ENCODE measurements at places on chromosomes 12 and 14.
A peak's percentile ranks its signal among the peaks of the same experiment; 100 is the strongest.

DNA sequence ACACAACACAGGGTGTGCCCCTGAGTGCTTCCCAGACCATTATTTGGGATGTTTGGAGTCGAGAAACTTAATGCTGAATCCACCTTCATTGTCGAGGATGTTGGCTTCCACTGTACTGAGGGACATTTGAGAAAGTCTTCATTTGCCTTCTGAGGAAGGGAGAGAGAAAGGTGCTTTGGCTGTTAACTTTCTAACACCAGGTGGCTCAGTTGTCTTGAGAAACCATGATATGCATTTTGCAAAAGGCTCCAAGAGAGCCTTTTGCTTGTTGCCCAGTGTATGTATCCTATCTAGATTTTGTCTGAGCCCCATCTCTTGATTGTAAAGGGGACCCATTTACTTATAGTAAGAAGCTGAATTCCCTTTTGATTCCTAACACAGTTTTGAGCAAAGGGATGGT, 28.6 kb upstream of the NRXN3 start:
- no peak for DNase-seq

GRCh38 chr14:23306412-23307145, at the start of gene BCL2L2:
Gene BCL2L2 (plus strand): TSS chr14:23306833. CDS start chr14:23307768, 935 bp downstream.
- DNase-seq = peak; percentile 96

DNA sequence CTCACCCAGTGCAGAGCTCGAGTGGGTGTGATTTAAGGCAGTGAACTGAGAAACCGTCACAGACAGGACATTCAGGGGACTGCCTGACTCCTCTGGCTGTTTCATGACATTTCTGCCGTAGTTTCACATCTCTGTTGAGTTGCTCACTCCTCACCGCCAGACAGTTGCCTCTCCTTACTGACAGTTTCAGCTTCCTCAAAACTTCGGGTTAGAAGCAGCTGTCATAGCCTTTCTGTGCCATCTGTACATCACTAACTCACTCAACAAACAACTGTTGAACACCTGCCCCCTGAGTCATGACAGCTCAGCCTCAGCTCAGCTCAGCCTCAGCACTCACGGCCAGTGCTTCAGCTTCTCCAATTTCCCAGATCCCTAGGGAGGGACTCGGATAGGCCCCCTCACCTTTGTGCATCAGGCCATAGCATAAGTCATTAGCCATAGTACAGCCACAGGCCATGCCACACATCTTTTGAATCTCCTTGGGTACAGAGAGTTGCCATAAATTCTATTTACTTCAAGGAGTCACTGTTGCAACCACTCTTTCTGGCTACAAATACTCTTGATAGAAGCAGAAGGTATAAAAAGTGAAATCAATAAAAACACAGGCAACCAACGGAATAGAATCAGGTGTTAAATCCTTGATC, 6.2 kb upstream of the SLC15A4 start:
- no peak for DNase-seq

- no peak for DNase-seq
Observed at GRCh38 chr14:76701436-76701835, 59.8 kb upstream of the VASH1 start.

- DNase-seq = no peak
Observed at GRCh38 chr12:111269718-111270117, 99.2 kb downstream of the PHETA1 start.

DNA sequence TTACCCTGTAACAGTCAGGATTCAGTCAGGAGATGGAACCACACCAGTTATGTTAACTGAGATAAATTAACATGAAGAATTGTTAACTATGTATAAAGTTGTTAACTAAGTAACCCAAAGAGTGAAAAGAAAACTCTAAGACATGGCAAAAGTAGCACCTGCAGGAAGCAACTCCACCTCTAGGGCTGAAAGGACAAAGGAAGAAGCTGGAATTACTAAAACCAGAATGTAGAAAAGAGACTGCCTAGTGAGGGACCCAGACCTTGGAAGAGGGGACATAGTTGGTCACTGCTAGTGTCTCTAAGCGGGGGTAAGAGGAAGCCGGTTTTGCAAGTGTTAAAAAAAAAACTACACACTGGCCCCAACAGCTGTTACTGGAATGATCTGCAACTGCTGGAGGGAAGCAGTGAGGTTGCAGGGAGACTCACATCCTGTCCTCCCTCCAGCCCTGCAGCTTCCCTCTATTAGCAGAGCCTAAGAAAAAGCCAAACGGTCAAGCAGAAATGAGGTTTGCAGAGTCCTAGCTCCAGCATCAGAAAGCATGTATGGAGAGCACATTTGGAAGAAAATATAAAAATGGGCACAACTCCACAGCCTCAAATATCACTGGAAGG, 39.8 kb downstream of the GPR135 start:
- no peak for DNase-seq

DNA sequence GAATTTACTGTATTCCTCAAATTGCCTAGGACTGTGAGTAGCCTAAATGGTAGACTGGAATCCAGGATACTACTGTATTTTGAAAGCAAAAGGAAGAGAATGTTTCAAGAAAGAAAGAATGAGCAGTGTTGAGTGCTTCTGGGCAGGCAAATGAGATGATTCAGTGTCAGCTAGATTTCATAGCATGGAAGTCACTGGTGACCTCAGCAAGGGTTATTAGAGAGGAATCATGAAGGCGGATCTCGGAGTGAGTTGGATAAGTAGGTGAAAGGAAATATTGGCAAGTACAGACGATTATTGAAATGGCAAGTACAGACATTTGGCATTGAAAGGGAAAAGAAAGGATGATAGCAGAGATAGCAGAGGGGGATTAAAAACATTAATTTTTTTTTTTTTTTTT, 27.1 kb downstream of the VRK1 start:
- DNase-seq = peak; percentile 7

DNA sequence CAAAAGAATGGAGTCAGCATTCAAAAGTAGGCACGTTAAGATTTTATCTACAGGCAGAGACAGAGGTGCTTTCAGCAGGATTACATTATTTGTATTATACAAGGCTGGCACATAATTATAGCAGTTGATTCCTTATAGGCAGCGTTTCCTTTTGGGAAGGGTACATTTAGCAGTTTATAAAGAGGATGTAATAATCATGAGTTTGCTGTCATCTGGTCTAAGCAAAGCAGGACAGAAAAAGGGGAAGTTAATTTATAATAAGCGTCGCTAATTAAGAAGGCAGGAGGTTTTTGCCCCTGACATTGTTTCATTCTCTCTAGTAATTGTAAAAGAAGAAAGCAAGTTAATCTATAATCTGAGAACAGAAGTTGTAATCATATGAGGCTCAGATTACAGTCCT, 259.9 kb upstream of the MDGA2 start:
- DNase-seq = no peak

DNA sequence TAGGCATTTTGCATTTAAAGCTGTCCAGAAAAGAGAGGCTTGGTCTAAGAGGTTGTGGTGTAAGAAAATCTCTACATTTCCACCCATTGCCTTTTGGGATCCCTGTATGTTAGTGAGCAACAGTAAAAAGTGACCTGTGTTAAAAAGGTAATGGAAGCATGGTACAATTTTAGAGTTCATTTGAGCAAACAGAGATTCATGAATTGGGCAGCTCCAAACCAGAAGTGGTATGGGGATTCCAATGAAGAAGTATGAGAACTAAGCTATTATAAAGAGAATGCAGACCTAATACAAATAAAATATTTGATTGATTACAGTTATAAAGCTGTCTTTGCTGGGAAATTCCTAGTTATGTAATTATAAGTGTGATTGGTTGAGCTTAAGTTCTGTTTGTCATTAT, 907.0 kb downstream of the DIO2 start:
- DNase-seq = no peak

DNA sequence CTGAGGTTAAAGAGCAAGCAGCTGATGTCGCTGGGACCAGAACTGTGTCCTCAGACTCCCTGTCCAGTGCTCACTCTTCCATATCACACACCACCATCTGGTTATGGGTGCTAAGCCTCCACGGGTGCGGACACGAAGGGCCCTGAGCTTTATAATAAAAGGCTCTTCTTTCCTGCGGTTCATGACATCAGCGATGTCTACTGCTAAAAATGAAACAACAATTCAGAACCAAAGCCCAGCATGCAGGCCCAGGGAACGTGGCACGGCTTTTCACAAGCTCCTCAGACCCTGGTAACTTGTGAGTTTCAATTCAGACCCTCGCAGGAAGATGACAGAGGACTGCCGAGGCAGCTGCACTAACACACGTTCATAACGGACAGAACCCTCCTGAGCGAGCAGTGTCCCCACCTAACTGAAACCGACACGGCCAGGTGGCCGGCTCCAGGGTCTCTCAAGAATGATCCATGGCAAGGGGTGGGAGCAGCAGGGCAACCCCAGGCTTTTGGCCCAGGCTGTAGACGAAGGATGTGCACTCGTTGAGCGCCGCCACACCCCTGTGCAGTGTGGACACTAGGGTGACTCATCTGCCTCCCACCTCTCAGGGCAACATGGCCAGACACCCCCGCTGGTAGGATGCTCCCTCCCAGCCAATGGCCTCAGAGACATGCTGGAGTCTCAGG, 180.3 kb downstream of the CALM1 start:
- no peak for DNase-seq

DNA sequence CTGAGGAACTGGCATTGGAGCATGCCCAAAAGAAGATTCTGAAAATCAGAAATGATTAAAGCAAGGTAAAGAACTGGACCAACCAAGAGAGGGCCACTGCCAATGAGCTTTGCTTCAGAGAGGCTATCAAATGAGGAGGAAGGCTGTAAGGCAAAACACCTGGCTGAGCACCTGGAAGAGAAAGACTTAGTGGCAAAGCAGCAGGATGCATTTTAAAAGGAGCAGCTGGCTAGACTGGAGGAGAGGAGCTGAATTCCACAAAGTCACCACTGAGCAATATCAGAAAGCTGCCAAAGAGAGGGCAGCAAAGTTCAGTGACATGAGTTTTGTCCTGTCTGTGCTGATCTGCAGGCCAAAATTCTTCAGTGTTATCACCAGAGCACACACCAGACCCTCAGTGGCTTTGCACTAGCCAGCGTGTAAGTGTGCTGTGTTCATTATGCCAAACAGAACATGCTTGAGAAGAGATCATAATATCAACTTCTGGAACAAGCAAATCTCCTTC, 338.7 kb downstream of the TRHDE start:
- no peak for DNase-seq

DNA sequence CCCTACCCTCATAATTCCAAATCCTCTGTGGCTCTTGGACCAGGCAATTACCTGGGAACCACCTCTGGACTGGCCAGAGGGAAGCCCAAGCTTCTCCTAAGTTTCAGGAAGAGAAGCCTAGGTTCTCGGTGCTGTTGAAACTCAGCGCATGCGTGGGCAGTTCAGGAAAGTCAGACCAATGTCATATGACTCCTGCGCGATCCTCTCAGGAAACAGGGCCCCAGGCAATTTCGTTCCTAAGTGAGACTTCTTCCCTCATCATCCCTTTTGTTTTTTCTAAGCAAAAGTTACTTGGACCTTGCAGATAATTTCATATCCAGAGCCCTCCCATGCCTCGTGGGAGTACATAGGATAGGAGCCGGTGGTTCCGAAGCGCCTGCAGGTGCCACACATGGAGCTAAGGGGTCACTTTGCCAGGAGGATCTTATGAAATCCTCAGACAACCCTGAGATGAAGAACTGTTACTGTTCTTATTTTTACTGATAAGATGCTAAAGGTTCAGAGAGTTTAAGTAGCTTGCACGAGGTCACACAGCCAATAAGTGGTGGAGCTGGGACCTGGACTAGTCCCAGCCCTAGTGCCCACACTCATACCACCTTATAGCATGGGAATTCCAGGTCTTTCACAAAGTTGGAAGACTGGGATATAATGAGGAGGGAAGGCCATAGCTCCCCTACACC, 168.2 kb downstream of the ZFP36L1 start:
- no peak for DNase-seq

GRCh38 chr12:104957719-104958000, 430 bp downstream of the SLC41A2 start:
- peak; percentile 62 for DNase-seq

GRCh38 chr12:97560350-97560749, 97.7 kb downstream of the RMST start:
- no peak for DNase-seq

GRCh38 chr12:130433834-130434233, 96.1 kb downstream of the PIWIL1 start:
- DNase-seq = no peak

DNA sequence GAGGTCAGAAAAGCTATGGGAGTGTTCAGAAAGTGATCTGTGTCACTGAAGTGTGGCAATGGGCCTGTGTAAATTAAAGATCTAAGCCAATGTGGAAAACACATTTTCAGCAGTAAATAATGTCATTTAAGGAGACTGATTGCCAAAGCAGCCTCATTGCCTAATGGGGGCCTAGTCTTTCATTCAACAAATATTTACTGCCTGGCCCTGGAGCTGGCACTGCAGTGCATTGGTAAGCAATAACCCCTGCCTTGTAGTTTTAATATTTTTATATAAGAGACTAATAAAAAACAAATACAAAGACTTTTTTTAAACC, 326.6 kb downstream of the BTG1 start:
- peak; percentile 29 for DNase-seq

- no peak for DNase-seq
Observed at GRCh38 chr12:47757364-47757839, 1.3 kb downstream of the RAPGEF3 start.

DNA sequence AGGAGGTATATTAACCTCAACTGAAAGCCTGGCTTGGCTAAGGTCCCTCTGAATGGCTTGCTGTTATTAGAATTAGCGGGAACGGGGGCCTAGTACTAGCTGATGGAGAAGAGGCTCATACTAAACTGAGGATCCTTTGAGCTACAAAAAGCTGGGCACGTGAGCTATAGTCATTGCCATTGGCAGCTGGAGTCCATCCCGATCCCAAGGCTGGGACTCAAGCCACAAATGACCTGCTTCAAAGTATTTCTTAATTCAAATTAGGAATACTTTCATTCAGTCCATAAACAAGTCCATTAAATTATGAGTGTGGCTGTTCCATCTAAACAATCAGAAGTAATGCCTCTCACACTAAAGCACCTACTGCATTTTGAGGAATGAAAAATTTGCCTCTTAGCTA, 114.5 kb downstream of the DACT1 start:
- no peak for DNase-seq

GRCh38 chr12:80277732-80278131, 166.3 kb upstream of the PTPRQ start:
- DNase-seq = no peak

DNA sequence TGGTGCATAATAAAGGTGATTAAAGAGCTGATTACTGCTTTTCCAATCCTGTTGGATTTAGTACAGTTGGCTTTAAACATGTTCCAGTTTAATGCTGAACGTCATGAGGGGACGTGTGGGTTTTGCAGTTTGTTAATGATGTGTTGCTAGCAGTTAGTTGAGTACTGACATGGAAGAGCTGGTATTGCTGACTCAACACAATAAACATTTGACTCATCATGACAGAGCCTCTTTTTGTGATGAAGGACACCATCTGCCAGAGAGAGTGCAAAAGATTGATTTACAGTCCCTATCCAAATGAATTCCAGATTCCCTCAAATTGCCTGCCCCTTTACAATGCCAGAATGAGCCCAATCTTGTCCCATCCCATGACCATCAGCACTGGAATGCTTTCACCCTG, 346.2 kb upstream of the PRICKLE1 start:
- DNase-seq = no peak

GRCh38 chr14:66543996-66544395, 36.0 kb downstream of the GPHN start:
- no peak for DNase-seq

GRCh38 chr12:91052026-91052425, 5.8 kb downstream of the KERA start:
- DNase-seq = no peak

GRCh38 chr12:3658327-3659163, 94.4 kb downstream of the CRACR2A start:
- DNase-seq = no peak

GRCh38 chr12:13318231-13319015, 121.9 kb downstream of the EMP1 start:
- DNase-seq = no peak
